NCI-H2107 (cell line): ENCODE measurements at places on chromosomes 16 and 17.

- no peak for DNase-seq
These were observed 335 bp downstream of the SLC25A35 start for GRCh38 chr17:8294814-8295316.

GRCh38 chr17:63379636-63380035 is 66.5 kb downstream of the CYB561 start:
- DNase-seq: no peak

DNA sequence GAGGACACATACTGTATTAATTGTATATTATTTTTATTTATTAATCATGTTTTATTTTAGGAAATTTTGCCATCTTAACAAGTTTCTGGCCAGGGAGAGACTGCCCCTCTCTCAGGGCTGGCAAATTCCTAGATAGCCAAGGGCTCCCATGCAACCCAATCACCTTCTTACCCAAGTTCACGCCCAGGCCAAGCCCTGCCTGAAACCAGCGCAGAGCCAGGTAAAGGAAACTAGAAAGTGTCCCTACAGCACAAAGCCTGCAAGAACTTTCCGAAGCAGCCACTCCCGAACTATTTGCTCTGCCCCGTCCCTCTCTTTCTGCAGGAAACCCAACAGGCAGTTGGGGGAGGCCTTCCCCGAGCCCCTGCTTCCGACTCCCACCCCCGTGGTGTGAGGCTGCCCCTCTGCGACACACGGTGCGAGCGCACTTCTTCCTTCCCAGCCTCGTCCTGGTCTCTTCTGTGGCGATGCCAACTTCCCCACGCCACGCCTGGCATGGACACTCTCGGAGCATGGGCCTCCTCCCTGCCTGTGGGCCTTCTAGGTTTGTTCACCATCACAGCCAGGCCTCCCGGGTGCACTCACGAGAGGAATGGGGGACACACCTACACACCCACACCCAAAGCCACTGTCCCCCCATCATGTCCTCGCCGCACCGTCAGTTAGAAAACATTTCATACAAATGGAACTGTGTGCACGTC is 100.4 kb downstream of the ZNF778 start:
- DNase-seq: no peak

DNA sequence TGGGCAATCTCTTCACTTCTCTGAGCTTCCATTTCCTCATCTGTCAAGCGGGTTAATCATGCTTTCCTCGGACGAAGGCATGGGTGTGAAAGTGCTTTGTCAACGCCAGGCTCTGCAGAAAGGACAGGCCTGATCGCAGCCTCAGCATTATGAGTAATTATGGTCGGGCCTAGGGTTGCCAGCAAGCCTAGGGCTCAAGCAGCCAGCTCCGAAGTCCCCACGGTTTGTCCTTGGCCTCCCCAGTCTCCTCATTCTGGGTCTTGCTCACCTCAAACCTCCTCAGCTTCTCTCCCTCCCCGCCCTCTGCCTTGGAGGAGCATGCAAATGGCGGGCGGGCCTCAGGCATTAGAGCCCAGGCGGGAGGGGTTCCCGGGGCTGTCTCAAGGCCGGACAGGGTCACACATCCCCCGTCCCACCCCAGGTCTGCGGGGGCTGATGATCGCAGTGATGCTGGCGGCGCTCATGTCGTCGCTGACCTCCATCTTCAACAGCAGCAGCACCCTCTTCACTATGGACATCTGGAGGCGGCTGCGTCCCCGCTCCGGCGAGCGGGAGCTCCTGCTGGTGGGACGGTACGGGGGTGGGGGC is 10.2 kb upstream of the FAM83G start:
- DNase-seq: no peak

DNA sequence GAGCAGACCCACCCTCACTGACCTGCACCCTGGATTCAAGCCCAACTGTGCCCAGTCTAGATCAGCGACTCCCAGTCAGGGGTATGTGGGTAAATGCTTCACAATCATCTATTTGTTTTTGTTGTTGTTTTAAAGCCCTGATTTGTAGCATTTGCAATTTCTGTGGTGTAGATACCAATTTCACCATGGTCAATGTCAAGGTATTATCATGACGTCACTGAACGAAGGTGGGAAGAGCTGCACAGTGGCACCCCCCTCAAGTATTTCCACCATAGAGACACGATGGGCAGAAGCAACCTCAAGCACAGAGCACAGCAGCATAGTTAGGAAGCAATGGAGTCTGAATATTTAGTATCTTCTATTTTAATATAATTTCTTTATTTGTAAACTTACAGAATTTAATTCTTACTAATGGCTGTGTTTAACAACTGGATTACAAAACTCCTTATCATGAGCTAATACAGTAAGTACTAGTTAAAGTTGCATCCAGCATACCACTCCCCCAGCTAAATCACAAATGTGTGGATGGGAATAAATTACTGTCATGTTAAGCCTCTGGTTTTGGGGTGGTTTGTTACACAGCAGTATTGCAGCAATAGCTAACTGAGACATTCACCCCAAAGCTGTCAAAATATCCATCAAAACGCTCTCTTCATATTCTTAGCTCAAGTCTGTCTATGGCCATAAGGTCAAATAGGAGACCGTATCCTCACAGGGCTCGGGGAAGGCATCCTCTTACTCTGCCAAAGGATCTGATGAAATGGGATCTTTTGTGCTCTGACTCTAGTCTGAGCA is 25.5 kb downstream of the ORC6 start:
- DNase-seq: no peak

DNA sequence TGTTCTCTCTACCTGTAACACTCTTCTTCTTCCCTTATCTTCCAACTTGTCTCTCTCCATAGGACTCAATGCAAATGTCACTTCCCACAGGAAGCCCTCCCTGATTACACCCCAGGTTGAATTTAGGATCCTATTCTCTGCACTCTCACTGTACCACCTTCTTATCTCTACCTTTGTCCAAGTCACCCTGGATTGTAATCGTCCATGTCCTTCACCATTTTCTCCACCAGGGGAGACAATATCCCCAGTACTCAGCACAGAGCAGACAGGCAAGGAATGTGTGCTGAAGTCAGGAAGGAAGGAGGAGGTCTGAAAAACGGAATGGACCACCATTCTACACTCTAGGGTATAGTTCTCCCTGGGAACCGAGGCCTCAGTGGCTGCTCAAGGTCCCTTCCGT is 14.2 kb downstream of the C16orf82 start:
- DNase-seq: no peak

- DNase-seq: no peak
These were observed 124.3 kb upstream of the MED13 start for GRCh38 chr17:62189377-62189776.

DNA sequence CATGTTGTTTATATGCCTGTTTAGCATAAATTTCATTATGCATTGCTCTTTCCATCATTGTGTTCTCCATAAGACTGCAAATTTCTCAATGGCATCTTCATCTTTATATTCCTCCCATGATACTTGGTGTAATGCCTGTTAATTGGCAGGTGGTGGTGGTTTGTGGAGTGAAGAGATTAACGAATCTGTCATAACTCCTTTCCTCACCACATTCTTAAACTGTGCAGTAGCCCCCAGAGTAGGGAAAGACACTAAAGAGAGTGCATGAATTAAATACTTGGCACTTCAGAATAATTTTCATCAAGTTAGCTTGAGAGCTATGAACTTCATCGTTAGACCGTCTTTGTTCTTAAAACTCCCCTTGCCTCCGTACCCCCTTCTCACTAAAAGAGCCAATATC is 329.7 kb downstream of the HS3ST3B1 start:
- no peak for DNase-seq

GRCh38 chr17:37280841-37281240 is 94.9 kb upstream of the C17orf78 start:
- DNase-seq: no peak
